ENCODE measurements at places on chromosomes 2 and 18. TPM values are rescaled to one million over a fixed set of nuclear protein-coding genes. Genes with fewer than 3 reads are reported as not detected.

MROH2A gene
- not detected for total RNA-seq

LHCGR gene
- total RNA-seq: not detected

BCL2 gene
- 78.2 TPM for total RNA-seq

SERPINB12 gene
- not detected for total RNA-seq

NTSR2 gene
- not detected for total RNA-seq

BABAM2 gene
- total RNA-seq: 38.4 TPM

ATL2 gene
- 159 TPM for total RNA-seq

FSHR gene
- not detected for total RNA-seq

VIL1 gene
- 2.1 TPM for total RNA-seq

GALNT1 gene
- 50.4 TPM for total RNA-seq

LOXL3 gene
- 3.9 TPM for total RNA-seq

SPDYA gene
- total RNA-seq: 12.4 TPM

SKA1 gene
- 0.73 TPM for total RNA-seq

SUPT7L gene
- 75.5 TPM for total RNA-seq

NCOA1 gene
- total RNA-seq: 53.2 TPM

TUBA4B gene
- total RNA-seq: not detected

MAB21L4 gene
- not detected for total RNA-seq

SLC5A7 gene
- under 0.01 TPM for total RNA-seq

SERPINB13 gene
- total RNA-seq: not detected

C1D gene
- 56.6 TPM for total RNA-seq

GKN2 gene
- not detected for total RNA-seq

SDC1 gene
- total RNA-seq: not detected

POMC gene
- 2.3 TPM for total RNA-seq
